ENCODE measurements at places on chromosomes 2 and 18. TPM values are rescaled to one million over a fixed set of nuclear protein-coding genes. Genes with fewer than 3 reads are reported as not detected.

The TTN gene
- 3.3 TPM for total RNA-seq

The ACADL gene
- total RNA-seq = 0.33 TPM

The COL4A3 gene
- 3.5 TPM for total RNA-seq

The CHRNG gene
- total RNA-seq = not detected

The SLC5A7 gene
- not detected for total RNA-seq

The ST8SIA3 gene
- total RNA-seq = not detected

The NAT8 gene
- not detected for total RNA-seq

The RGPD8 gene
- 23.0 TPM for total RNA-seq

The GNLY gene
- not detected for total RNA-seq

The VWA3B gene
- not detected for total RNA-seq

The BOLL gene
- not detected for total RNA-seq

The IGFBP2 gene
- 731 TPM for total RNA-seq

The TACR1 gene
- 0.73 TPM for total RNA-seq

The TBR1 gene
- total RNA-seq = not detected

The CYP26B1 gene
- total RNA-seq = 1.1 TPM

The SLC14A1 gene
- 167 TPM for total RNA-seq

The SMCHD1 gene
- total RNA-seq = 71.2 TPM

The CXCR4 gene
- total RNA-seq = 2.0 TPM

The NEU2 gene
- not detected for total RNA-seq

The POTEC gene
- under 0.01 TPM for total RNA-seq

The GDF7 gene
- 0.63 TPM for total RNA-seq

The ABCG5 gene
- total RNA-seq = not detected

The DOK6 gene
- 14.1 TPM for total RNA-seq

The LYPD6B gene
- total RNA-seq = 0.10 TPM

The CFAP53 gene
- total RNA-seq = 0.46 TPM

The MBP gene
- total RNA-seq = 12.7 TPM

The MYCN gene
- total RNA-seq = 0.07 TPM

The RIT2 gene
- not detected for total RNA-seq

The DARS1 gene
- 127 TPM for total RNA-seq

The ABCG8 gene
- not detected for total RNA-seq

The ERMN gene
- 1.1 TPM for total RNA-seq

The IL1R1 gene
- 109 TPM for total RNA-seq

The PPP1R1C gene
- total RNA-seq = 0.07 TPM

All from smooth muscle cell of the pulmonary artery (primary cell).